Activated CD4-positive, alpha-beta T cell treated with anti-CD3 and anti-CD28 coated beads for 48 hours (primary cell): ENCODE measurements at places on chromosomes 2 and 18.

DNA sequence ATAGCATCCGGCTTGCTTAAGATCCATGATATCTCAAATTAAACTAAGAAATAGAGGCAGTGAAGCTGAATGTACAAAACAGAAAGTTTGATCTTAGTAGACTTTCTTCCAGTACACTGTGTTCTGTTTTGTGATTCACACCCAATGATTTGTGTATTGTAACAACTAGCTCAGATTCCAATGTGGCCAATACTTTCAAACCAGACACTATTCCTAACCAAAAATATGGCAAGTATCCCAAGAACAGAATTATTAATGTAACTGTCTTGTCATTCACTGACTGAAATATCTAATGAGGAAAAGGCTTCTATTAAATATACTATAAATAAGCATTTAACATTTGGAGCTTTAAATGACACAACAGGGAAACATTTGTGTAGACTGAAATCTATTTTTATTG, 299.1 kb downstream of the NRXN1 start:
- no peak for DNase-seq

GRCh38 chr2:154403242-154403790, 295.2 kb upstream of the KCNJ3 start:
- DNase-seq = no peak

- no peak for DNase-seq
Observed at GRCh38 chr2:200451511-200451910, 58.4 kb downstream of the KCTD18 start.

GRCh38 chr2:64819774-64820688, 166.3 kb upstream of the SERTAD2 start:
- DNase-seq = peak; percentile 52

DNA sequence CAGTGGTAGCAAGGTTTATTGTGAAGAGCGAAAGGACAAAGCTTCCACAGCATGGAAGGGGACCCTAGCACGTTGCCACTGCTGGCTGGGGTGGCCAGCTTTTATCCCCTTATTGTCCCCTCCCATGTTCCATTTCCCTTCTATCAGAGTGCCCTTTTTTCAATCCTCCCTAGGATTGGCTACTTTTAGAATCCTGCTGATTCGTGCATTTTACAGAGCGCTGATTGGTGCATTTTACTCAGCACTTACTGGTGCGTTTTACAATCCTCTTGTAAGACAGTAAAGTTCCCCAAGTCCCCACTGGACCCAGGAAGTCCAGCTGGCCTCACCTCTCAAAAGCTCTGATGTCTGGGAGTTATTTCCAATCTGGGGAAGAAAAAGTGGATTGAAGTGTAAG, 90.1 kb downstream of the CD8B2 start:
- no peak for DNase-seq

GRCh38 chr2:216695401-216695821, at the start of gene IGFBP5:
TSS of gene IGFBP5 (minus strand) at chr2:216695549. CDS start at chr2:216694775, 774 bp downstream.
- no peak for DNase-seq

GRCh38 chr18:31740180-31740579, 20.5 kb downstream of the SLC25A52 start:
- no peak for DNase-seq

DNA sequence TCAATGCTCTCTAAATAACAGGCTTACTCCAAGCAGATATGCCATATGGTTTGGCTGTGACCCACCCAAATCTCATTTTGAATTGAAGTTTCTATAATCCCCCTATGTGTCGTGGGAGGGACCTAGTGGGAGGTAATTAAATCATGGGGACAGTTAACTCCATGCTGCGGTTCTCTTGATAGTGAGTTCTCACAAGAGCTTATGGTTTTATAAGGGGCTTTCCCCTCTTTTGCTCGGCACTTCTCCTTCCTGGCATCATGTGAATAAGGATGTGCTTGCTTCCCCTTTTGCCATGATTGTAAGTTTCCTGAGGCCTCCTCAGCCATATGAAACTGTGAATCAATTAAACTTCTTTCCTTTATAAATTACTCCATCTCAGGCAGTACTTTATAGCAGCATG, 302.7 kb upstream of the ZC3H15 start:
- DNase-seq = no peak

DNA sequence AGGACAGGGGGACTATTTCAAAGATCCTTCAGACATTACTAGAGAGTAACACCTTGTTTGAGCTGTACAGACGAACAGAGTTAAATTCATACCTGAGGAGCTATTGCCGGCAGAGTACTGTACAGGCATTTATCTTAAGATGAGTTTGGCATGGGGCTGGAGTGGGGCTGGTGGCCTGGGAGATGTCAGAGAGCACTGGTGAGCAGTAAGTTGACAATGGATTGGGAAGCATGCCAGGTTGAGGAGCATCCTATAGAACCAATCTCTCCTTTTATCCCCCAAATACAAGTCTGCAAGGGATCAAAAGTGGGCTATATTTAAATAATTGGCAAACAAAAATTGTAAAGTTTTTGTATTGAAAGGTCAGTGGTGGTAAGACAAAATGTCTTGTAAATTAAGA, 58.6 kb downstream of the ADCYAP1 start:
- DNase-seq = no peak

DNA sequence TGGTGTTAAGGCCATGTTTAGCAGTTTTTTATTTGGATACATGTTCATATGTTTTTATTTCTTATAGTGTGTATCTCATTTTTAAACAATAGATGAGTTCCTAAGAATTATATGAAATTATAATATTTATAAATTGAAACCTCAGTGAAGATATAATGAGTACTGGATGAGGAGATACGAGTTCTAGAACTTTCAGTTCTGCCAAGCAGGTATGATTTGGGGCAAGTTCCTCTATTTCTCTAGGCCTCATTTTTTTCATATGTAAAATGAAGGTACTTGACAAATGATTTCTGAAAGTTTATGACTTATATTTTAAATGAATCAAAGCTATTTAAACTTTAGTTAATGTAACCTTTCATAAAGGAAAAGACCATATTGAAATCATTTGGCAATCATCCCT, 8.2 kb upstream of the PGAP1 start:
- no peak for DNase-seq

DNA sequence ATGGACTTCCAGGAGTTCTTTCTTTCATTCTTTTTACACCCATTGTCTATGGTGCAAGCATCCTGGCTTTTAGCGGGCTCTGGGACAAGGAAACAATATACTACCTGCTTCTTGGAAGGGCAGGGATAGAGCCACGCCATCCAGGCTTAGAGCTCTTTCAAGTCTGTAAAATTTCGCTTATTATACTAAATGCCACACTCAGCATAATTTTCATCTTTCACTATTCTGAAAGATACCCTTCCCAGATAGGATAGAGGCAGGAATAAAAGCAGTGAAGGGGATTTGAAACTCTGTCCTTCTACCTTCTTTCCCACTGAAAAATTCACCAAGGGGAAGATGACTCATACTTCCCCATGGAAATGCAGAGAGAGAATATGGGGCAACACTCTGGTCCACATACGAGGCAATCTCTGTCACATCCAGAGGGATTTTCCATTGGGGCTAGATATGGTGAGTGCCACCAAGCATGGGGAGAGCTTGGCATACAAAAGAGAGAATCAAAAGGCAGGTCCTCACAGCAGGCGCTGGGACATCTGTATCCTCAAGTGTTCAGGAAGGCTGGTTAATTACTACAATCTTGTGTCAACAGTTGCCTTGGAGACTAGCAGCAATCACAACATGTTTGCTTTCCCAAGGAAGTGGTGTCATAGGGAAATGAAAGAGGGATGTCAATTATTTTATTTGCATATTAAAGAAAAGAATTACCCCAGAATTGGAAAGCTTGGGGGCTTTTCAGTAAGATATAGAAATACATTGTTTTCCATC, 127.6 kb downstream of the TDRD15 start:
- no peak for DNase-seq

GRCh38 chr2:190572246-190572645, 37.7 kb upstream of the NEMP2 start:
- DNase-seq = no peak

GRCh38 chr2:239165206-239165831, 235.5 kb downstream of the HDAC4 start:
- DNase-seq = no peak

DNA sequence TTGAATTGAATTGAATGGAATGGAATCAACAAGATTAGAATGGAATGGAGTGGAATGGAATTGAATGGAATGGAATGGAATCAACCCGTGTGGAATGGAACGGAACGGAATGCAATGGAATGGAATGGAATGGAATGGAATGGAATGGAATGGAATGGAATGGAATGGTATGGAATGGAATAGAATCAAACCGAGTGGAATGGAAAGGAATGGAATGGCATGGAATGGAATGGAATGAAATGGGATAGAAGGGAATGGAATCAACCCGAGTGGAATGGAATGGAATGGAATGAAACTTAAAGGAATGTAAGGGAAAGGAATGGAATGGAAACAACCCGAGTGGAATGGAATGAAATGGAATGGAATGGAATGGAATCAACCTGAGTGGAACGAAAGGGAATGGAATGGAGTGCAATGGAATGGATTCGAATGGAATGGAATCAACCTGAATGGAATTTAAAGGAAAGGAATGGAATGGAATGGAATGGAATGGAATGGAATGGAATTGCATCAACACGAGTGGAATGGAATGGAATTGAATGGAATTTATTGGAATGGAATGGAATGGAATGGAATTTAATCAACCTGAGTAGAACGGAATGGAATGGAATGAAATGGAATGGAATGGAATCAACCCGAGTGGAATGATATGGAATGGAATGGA, 1146.6 kb downstream of the RPIA start:
- no peak for DNase-seq

- DNase-seq = peak; percentile 31
Observed at GRCh38 chr2:201781557-201782051, 871 bp upstream of the ALS2 start.

- no peak for DNase-seq
Observed at GRCh38 chr2:235017441-235017840, 65.6 kb downstream of the SH3BP4 start.

DNA sequence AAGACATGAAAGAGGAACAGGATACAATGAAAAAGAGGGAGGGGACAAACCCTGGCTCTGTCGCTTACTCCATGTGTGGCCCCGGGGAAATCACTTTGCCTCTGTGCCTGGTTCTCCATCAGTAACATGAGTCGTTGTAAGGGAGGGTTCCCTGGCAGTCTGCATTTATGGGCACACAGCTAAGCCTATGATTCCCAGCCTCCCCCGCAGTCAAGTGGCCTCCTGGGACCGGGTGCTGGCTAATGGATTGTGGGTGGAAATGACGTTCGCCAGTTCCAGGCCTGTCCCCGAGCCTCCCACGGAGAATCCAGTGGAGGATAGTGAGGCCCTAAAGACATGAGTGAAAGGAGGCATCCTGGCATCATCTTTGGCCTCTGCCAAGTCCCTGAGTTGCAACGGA, 42.7 kb downstream of the SFXN5 start:
- DNase-seq = no peak
